Cortex of kidney (tissue), 1 donor: ENCODE measurements at places on chromosomes 5 and 9.

DNA sequence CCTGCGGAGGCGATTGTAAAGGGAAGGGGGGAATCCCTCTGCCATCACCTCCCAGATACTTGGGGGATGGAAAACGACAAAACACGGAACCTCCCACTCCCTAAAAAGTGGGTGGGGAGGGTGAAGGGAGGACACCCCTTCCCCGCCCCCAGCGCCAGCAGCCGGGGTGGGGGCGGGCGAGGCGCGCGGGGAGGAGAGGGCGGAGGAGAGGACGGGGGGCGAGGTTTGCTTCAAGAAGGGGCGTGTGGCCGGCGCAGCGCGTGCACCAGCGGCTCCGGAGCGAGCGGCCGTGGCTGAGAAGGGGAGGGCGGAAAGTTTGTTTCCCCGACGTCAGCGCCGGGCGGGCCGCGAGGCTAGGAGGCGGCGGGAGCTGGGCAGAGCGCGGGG lies at the start of gene PRRX2:
TSS of gene PRRX2 (plus strand) at position 259 of the 387 bp plus-strand sequence. CDS start 221 bp downstream, outside the sequence.
- DNase-seq: no peak

GRCh38 chr9:92064711-92065110 lies 50.5 kb downstream of the SPTLC1 start:
- DNase-seq: no peak

DNA sequence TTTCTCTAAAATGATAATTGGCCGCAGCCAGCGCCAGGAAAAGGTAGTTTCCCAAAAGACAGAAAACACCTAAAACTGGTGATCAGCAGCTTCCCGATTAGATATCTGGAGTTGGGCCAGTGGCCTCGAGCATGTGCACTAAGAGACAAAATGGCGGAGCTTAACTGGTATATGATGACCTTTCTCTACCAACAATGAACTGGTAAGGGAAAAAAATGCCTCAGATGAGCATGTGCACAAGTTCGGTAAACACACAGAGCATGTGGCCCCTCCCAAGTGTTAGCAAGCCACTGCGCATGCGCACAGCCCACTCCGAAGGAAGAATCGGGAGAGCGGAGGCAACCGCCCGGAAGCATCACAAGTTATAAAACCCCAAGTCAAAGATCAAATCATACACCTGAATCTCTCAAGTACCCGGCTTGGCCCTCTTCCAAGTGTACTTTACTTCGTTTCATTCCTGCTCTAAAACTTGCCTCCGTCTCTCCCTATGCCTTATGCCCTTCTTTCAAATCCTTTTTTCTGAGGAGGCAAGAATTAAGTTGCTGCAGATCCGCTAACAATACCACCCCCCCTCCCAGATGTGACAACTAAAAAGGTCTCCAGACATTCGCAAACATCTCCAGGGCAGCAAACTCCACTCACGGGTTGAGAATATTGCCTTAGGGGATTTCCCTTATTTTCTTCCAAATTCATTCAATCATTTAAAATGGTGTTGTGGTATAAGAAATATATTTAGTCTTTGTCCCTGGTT lies 15.0 kb upstream of the PTBP3 start:
- no peak for DNase-seq

DNA sequence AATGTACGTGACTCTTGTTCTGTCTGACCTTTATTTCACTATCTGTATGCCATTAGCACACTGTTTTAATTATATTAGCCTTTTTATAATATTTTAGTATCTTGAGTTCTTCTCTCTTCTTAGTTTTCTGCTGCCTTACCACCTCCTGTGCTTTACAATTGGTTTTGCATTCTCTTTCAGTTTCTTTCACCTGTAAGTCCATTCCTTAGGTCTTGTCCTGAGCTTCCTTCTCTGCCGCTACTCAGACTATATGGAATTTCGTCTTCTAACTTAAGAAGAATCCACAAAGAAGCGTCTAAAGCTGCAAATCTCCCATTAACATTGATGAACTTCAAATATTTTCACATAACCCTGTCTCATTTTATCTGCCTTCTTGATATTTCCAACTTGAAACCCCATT lies 642.9 kb downstream of the MAT2B start:
- DNase-seq: no peak

GRCh38 chr9:92970467-92970923 lies 23.2 kb downstream of the FGD3 start:
- DNase-seq: no peak

DNA sequence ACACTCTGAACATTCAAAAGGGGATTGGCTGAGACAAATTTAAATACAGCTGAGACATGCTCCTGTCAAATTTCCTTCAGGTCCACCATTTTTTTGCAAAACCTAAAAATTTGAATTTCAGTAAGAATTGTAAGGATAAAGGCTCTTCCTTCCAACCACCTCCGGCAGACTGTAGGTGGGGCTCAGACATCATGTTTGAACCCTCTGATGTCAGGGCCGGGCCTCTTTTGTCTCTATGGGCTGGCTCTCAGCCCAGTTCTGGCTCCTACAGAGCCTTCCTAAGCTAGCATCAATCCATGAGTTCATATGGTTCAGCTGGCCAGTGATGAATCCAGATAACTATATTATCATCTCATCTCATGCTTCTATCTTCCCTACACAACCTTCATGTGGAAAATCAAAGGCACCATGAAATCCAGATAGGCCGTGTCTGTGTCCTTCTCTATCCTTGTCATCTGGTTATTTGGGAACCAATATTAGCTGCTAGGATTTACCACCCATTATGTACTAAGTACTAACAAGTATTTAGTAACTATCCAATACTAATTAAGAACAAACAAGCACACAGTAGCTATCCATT lies 44.2 kb downstream of the NIPSNAP3B start:
- DNase-seq: no peak

GRCh38 chr9:14585730-14586473 lies 107.3 kb downstream of the ZDHHC21 start:
- no peak for DNase-seq

GRCh38 chr5:126354012-126354857 lies 69.0 kb upstream of the GRAMD2B start:
- DNase-seq: no peak

DNA sequence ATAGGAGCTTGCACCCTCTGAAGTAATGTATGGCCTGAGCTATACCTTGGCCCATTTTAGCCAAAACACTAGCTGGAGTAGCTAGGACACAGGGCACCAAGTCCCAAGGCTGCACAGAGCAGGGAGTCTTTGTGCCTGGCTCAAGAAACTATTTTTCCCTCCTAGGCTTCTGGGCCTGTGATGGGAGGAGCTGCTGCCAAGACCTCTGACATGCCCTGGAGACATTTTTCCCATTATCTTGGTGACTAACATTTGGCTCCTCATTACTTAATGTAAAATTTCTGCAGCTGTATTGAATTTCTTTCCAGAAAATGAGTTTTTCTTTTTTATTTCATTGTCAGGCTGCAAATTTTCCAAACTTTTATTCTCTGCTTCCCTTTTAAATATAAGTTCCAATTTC lies 1099.2 kb downstream of the CDH18 start:
- no peak for DNase-seq

DNA sequence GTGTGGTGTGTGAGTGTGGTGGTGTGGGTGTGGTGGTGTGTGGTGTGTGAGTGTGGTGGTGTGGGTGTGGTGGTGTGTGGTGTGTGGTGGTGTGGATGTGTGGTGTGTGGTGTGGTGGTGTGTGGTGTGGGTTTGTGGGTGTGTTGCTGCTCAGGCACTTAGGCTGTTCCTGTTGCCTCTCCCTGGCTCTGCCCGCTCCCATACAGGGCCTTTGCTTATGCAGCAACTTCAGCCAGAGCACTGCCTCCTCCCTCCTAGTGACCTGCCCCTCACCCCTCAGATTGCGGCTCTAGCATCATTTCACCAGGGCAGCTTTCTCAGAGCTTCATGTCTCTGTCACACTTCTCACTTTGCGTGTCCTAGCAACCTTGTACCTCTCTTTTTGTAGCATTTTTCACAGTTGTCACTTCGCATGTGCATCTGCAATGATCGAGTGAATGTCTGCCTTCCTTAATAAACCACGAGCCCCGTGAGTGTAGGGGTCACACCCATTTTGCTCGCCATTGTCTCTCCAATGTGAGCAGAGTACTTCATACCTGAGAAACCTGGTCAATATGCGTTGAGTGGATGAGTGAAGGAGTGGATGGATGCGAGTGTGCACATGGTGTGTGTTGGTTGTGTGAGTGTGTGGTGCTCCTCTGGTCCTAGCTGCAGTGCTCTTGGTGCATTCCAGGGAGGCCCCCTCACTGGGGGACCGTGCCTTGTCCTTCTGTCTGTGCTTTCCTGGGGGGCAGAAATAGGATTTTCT lies 167.9 kb upstream of the PANK3 start:
- DNase-seq: no peak

GRCh38 chr5:176405656-176406435 lies 10.5 kb downstream of the CLTB start:
- DNase-seq: no peak

DNA sequence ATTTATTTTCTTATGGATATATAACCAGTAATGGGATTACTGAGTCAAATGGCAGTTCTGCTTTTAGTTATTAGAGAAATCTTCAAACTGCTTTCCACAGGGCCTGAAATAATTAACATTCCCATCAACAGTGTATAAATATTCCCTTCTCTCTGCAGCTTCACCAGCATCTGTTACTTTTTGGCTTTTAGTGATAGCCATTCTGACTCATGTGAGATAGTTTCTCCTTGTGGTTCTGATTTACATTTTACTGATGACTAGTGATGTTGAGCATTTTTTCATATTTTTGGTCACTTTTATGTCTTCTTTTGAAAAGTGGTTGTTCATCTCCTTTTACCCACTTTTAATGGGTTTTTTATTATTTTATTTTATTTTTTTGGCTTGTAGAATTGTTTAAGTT lies 1290.3 kb upstream of the CDH9 start:
- no peak for DNase-seq

GRCh38 chr5:167968837-167969236 lies 322.6 kb upstream of the WWC1 start:
- no peak for DNase-seq

DNA sequence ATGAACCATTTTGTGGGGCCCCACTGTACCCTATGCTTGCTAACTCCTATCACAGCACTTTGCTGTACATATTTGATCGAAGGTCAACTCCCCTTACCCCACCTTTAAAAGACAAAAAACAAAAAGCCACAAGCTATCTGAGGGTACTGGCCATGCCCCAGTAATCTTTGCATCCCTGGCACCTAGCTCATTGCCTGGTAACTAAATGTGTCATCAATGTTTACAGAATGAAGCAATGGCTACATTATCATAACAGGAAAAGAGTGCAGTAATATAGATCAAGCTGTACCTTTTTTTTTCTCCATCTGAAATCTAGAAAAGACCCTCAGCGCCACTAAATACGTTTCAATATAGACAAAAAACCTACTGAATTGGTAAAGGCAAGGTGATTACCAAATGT lies 188.0 kb downstream of the ELAVL2 start:
- no peak for DNase-seq

DNA sequence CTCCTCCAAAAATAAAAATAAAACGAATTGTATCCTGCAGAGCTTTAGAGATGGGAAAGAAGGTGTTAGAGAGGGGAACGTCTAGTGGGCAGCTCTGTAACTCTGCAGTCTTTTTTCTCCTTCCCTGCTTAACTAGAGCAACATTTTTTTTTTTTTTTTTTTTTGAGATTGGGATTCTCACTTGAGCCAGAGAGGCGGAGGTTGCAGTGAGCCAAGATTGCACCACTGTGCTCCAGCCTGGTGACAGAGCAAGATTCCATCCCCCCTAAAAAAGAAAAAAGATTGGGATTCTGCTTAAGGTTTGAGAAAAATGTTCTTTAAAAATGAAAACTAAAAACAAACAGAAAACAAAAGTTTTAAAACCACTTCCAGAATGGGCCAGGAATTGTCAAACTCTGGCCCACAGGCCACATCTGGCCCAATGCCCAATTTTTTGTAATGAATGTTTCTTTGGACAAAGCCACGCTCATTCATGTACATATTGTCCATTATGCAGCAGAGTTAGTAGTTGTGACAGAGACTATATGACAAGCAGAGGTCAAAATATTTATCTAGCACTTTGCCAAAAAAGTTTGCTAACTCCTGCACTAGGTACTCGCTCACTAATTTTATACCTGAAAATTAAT lies 98.5 kb downstream of the ZCCHC7 start:
- no peak for DNase-seq

DNA sequence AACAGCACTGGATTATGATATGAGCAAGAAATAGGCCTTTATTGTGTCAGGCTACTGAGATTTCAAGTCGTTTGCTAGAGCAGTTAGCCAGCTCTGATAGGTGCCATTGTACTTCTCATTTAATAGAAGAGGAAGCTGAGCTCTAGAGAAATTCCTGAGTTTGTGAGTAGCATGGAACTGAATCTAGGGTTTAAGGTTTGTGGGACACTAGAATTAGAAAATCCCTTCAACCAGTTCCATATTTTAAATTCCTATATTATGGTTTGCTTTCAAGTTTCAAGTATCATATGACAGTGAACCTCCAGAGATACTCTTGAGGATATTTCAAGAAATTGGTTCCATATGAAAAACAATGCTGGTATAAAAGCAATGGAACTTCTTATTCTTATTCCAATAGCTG lies 87.6 kb downstream of the ANKRD55 start:
- DNase-seq: no peak

- no peak for DNase-seq
These were observed 199.9 kb downstream of the PCSK5 start for GRCh38 chr9:76090330-76090729.

DNA sequence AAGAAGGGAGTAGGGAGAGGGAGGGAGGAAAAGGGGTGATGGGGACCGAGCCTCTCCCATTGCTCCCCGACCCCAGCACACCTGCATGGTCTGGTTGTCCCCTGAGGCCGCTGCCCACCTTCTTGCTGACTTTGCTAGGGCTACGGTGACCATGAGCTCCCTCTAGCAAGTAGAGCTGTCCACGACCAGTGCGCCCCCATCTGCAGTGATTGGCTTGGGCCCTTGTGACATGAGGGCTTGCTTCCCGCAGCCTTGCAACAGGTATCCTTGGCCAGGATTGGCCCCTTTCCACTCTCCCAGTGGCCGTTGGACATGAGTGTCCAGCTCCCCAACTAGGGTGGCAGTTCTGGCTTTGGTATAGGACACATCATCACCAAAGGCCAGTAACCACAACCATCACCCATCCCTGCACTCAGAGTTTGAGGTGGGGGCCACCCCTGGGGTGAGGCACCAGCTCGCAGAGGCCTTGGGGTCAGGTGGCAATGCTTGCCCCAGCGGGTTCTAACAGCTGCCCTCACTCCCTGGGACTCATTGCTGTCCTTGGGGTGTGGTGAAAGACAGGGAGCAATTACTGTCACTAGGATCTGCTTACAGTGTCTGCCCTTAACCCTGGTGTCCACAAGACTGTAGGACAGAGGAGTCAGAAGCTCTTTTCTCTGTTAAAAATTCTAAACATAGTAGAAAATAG lies 17.2 kb upstream of the NINJ1 start:
- no peak for DNase-seq

- no peak for DNase-seq
These were observed 25.6 kb upstream of the CAST start for GRCh38 chr5:96636594-96636993.

- DNase-seq: no peak
These were observed 59.3 kb upstream of the CD180 start for GRCh38 chr5:67255881-67256280.
